ENCODE measurements at places on chromosomes 1 and 21. TPM values are rescaled to one million over a fixed set of nuclear protein-coding genes. Genes with fewer than 3 reads are reported as not detected.

The TXLNA gene
- total RNA-seq = 52.0 TPM

The CNR2 gene
- 51.0 TPM for total RNA-seq

The FCRLB gene
- 2.4 TPM for total RNA-seq

GRCh38 chr1:62207187-62207586, 12.5 kb downstream of the L1TD1 start:
- DNase-seq = no peak

GRCh38 chr1:29744684-29745490, 508.6 kb downstream of the PTPRU start:
- DNase-seq = no peak

GRCh38 chr1:34923490-34923889, 6.0 kb downstream of the DLGAP3 start:
- DNase-seq = no peak

GRCh38 chr1:37892151-37893047, 33.0 kb upstream of the MTF1 start:
- no peak for DNase-seq

- no peak for DNase-seq
Measured at GRCh38 chr1:161019751-161020495, 1.0 kb downstream of the F11R start.

DNA sequence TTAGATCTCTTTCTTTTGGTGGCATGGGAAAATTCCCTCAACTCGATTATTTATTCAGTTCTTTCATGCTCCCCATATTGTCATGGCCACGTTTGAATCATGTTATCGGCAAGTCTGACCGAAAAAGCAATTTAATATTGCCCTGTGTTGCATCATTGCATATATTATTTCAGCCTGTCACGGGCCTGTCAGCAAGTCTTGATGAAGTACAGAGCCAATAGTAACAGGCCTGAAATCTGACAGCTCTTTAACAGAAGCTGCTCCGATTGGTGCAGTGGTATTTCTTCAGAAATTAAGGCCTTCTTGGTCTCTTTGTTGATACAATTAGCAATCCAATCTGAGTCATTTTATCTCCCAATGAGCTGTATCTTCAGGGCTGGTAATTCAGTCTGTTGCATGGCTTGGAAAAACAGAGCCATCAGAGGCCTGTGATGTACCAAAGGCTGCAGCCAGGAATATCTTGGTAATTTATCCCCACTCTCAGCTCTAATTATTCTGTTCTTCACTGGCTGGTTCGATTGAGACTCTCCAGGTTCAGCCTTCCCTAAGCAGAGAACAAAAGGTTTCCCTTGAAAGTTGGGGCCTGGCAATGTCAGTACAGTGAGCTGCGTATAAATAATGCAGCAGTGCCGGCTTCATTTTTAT, 149.5 kb downstream of the FGGY start:
- no peak for DNase-seq

GRCh38 chr1:107965110-107965991, at the start of gene VAV3:
Gene VAV3 (minus strand): TSS chr1:107965180. CDS start chr1:107964869, 311 bp downstream.
- DNase-seq = peak; percentile 69
